ENCODE measurements at places on chromosomes 11 and 22.

- no peak for DNase-seq
Observed at GRCh38 chr11:959608-960007, 33.9 kb downstream of the AP2A2 start.

DNA sequence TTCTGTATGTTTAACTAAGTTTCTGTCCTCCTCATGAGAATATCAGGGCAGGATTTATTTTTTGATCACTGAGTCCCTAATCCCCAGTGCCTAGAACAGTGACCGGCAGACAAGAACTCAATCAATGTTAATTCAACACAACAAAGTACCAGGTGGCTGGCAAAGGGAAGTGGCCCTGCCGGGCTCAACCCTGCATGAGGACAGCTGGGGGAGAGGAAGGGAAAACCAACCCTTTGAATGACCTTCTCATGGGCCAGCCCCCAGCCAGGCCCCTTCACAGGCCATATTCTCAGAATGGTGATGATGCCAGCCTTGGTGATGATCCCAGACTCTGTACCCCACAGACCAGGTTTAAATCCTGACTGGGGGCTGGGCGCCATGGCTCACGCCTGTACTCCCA lies 1.4 kb upstream of the MFNG start:
- DNase-seq, result no peak

DNA sequence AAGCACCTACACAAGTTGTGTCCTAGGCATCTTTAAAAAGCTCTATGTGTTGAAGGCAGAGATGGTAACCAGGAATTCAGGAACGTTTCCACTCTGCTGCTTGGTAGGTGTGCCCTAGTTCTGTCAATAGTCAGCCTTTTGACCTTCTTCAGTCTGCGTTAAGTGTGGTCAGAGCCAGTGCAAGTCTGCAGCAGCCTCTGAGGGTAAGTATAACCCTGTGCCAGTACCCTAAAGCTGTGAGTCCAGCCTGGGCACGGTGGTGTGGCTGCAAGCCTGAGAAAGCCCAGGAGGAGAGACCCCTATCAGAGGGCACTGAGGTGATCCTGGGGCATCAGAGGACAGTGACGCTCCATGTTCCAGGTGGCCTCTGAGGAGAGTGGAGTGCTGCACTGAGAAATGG lies 76.8 kb upstream of the ADORA2A start:
- no peak for DNase-seq

- DNase-seq, result peak; percentile 30
Observed at GRCh38 chr11:22920939-22921565, 60.8 kb upstream of the CCDC179 start.

DNA sequence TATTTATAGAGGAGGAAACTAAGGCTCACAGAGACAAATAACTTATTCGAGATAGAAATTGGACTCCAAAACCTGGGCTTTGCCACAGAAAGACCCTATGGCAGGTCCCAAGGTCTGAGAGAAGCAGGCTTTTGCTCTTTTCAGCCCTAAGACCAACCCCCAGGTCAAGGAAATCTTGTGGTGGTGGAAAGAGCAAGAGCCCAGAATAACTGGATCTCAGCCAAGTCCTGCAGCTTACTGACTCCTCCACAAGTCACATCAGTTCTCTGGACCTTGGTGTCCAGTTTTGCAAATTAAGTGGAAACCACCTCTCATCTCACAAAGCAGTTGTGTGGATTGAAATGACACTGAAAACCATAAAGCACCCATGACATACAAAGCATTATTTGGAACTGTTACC lies 122.2 kb downstream of the C11orf58 start:
- DNase-seq, result no peak
